ENCODE measurements at places on chromosomes 4 and X. TPM values are rescaled to one million over a fixed set of nuclear protein-coding genes. Genes with fewer than 3 reads are reported as not detected.

DNA sequence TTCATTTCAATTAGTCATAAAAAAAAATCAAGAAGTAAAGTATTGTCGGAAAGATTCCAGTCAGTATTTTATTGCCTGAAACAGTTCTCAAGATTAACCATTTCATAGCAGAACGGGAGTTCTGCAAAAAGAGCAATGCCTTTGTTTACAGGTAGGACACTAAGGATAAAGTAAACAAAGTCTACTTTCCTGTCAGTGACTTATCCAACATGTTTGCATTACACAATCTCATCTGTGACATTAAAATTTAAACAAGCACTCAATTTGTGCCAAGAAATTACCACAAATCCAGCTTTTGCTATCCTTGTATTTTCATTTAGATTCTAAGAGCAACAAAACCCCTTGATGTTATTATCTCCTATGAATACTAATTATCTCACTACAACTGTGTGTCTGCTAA lies 306.5 kb upstream of the LDB2 start:
- no peaks in the 10 kb centered on the region for H3K4me1 ChIP-seq
- H3K27ac ChIP-seq: no peak overlapping the region
- peaks cover 4% of the 10 kb centered on the region for H3K27me3 ChIP-seq
- no peak for DNase-seq
- H3K36me3 ChIP-seq: no peaks in the 10 kb centered on the region
- no peak overlapping the region for H3K4me3 ChIP-seq

The AKAP4 gene
- not detected for total RNA-seq

The HPGDS gene
- total RNA-seq: not detected

The STBD1 gene
- total RNA-seq: 0.51 TPM

The PRDM5 gene
- not detected for total RNA-seq

The MAGEB1 gene
- not detected for total RNA-seq

The UGT2B15 gene
- not detected for total RNA-seq
